ENCODE measurements at places on chromosomes 3 and 15.

DNA sequence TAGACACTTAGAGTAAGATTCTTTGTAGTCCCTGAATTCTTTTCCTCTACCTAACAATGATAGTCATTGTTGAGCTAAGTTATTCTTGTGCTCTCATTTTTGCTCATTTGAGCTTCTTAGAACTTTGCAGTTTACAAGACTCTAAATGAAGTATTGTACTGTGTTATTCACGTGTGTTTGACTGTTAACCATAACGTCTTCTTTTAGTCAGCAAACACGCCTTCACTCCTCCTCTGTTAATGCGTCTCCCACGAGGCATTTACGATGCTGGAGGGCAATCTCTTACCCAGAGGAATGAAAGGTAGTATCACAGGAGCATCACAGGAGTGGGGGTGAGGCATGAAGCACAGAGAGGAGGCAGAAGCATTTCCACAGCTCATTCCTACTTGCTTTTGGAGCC is 14.8 kb upstream of the P2RY14 start:
- DNase-seq = no peak

- peak; percentile 70 for DNase-seq
Measured at GRCh38 chr15:85840079-85840801, 45.5 kb upstream of the KLHL25 start.

- DNase-seq = no peak
Measured at GRCh38 chr3:193051314-193051713, 133.7 kb upstream of the MB21D2 start.

- DNase-seq = no peak
Measured at GRCh38 chr15:39669661-39670060, 88.8 kb downstream of the THBS1 start.

GRCh38 chr3:171890398-171890797 is 47.2 kb downstream of the TMEM212 start:
- DNase-seq = no peak

- no peak for DNase-seq
Measured at GRCh38 chr3:176939022-176939817, 258.1 kb downstream of the TBL1XR1 start.

DNA sequence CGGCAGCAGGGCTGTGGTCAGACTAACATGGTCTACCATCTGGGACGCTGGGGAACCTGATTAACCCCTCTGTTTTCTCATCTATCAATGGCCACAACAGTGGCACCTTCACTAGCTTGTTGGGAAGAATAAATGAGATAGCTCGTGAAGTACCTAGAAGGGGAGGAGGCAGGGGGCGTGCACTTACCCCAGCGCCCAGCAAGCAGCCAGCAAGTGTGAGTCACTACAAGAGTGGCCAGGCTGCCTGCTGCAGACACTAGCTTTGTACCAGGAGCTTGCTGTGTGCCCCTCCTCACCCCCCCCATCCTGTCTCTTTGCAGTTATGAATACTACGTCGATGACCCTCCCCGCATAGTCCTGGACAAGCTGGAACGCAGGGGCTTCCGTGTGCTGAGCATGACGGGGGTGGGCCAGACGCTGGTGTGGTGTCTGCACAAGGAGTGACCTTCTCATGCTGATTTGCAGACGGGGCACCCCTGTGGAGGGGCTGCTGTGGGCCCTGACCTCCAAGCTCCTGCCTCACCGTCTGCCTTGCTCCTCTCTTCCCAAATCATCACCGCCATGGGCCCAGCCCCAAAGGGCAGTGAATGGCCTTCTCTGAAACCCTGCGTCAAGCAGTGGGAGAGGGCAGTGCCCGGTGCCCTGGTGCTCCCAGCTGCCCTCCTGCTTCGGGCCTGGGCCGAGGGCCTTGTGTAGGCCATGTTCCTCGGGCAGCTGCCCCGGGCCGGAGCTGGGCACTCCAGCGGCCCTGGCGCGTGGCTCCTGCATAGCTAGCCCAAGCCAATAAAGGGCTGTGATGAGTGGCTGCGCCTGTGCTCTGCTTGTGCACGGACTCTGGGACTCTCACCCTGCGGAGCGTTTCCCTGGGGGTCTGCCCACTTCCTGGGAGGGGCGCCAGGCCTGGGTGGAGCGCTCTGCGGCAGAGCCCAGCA is 2.6 kb upstream of the C15orf62 start:
- DNase-seq = no peak

- DNase-seq = no peak
Measured at GRCh38 chr3:4150816-4151215, 152.4 kb upstream of the SETMAR start.

DNA sequence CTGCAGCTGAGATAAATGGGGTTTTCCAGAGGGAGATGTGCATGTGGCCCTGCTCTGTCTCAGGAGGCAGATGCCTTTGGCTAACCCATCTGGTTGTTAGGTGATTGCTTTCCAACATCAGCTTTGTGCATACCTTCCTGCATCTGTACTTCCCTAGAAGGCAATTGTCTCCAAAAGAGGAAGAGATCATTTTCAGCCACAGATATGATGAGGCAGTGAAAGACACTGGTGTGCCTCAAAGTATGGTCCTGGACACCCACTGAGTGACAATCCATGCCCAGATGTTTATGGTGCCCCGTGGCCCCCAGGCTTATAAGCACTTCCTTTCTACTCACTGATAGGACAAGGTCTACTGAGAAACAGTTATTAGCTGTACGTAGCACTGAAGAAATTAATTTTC is 117.5 kb upstream of the NR2F2 start:
- DNase-seq = no peak

DNA sequence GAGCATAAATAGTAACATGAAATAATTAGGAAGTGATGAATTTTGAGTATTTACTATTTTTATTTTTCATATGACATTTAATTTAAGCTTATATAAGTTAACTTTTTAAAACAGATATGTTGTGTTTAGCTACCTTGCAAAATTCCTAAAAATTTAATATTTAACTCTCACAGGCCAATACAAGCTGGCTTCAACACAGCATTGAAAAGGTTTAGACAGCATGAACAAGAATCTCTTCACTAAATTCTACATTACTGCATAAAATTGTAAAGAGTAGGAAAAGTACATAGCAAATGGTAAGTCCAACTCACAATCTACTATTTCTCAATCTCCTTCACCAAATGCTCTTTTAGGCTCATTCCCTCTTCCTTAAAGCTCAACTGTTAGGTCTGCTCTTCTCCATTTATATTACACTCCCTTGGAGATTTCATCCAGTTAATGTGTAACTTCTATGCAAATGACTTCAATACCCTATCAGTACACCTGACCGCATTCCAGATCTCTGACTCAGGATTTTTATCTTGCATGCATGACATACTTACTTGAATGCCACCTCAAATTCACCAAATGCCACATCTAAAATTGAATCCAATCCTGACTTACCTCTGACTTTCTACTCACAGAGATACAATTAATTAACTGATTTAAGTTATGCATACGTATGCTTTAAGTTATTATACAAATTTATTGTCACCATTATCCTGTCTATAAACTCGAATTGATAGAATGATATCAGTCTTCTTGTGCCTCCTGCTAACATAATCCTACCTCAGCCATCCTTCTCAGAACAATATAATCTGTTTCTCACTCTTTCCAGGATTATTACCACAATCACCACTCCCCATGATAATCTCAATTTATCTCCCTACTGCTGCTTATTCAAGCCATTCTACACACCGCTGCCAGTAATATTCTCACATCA is 127.0 kb downstream of the STAG1 start:
- DNase-seq = no peak

DNA sequence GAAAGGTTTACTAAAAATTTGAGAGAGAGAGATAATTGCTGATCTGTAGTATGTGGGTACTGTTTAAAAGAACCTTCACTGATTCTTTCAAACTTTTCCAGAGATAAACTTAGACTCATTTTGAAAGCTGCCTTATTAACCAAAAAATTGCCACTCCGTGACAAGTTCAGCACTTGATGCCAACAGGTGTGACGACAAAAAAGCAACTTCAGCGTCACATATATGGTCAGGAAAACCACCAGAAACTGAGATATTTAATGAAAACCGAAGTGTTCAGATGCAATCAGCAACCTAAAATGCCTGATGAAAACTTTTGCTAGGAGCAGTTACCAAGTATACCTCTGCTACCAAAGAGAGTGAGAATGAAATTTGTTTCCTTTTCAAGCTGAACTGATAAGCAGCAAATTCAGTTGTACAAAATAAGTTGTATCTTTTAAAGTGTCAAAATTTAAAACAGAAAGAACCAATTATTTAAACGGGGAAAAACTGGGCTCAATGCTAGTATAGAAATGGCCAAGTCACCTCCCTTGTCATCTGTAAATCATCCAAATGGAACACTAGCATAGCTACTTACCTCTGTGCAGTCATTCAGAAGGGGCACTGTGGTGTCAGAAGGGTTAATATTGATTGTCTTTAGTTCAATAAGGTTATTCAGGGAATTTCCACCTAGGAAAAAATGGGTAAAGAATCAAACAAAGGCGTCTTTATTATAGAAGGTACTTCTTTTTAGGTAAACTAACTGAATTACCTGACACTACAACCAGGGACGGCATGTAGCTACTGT is 91.5 kb upstream of the OCA2 start:
- no peak for DNase-seq

DNA sequence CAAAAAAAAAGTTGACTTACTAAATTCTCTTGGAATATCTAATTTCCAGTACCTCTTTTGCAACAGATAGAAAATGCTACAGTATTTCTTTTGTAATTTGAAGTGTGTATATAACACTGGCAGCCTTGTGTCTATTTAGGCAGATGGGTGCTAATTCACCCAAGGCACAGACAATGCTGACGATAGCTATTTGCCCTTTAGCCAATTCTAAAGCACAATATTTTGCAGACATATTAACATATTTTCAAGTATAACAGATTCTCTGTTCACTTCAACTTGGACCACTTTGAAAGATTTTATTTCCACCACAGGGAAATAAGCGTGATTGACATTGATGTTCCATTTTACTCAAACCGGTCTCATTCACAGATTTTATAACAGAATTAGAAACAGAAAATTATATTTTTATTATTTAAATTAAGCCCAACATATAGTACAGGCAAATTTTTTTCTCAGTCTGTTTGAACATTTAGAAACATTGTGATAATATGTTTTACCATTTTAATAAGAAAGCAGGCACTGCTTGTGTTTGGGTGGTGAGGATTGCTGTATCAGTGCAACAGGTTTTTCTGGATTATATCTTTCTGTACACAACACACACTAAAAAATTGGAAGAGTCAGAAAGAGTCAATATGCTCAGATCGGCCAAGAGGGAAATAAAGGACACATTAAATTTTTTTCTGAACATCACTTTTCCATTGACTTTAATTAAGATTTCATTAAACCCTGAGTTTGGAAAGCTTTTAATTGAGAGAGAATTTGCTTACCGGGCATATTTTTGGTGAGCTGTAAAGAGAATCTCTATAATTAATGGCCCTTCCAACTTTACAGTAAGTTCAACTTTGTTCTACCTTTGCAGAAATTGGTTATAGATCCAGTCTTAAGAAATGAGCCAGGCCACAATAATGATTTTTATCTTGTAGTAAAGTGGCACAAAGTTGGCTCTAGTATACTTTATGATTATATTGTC is 327.3 kb upstream of the NR2F2 start:
- DNase-seq = no peak

- DNase-seq = no peak
Measured at GRCh38 chr3:152558386-152558785, 276.5 kb upstream of the P2RY1 start.

- peak; percentile 22 for DNase-seq
Measured at GRCh38 chr3:10594915-10595314, 89.5 kb upstream of the ATP2B2 start.

GRCh38 chr15:42759093-42759492 is 22.2 kb upstream of the CDAN1 start:
- no peak for DNase-seq

DNA sequence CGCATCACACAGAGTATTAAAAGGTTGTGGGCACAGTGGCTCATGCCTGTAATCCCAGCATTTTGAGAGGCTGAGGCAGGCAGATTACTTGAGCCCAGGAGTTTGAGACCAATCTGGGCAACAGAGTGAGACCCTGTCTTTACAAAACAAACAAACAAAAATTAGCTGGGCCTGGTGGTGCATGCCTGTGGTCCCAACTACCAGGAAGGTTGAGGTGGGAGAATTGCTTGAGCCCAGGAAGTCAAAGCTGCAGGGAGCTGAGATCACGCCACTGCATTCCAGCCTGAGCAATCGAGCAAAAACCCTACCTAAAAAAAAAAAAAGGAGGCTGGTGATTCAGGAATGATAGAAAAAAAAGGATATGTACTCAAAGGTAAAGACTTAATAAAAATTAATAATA is 28.2 kb upstream of the ST6GAL1 start:
- DNase-seq = no peak

GRCh38 chr15:85408270-85408746 is 27.9 kb downstream of the AKAP13 start:
- DNase-seq = peak; percentile 59

DNA sequence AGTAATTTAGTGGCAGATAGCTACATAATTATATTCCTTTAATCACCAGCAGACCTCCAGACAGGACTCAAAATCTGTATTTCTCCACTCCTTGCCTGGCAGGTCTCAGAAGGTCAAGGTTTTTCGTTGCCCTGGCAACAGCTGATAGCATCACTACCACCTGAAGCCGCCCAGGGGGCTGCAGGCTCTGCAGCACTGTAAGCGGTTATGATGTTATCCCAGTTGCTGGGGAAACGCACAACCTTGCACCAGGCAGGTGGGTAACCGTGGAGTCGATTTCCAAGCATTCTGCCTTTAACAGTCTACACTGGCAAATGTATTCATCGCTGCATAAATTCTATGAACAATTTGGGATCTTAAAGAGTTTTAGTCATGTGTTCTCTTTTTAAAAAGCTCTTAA is 756.3 kb downstream of the NTRK3 start:
- no peak for DNase-seq

GRCh38 chr3:63386568-63386967 is 108.5 kb downstream of the SYNPR start:
- no peak for DNase-seq

DNA sequence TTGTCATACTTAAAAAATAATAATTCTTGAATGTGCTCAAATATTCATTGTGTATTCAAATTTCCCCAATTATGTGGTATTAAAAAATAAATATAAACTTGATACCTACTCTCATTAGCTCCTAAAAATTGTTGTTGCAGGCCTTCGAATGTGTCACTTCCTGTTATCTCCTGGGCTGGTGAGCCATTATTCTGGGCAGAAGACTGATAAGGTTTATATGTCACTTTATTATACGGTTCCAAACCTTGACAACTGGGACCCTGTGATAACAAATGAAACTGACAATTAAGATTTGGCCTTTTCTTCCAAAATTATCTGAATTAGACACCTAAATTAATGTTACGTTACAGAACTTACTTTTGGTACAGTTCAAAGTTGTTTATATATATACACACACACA is 15.0 kb downstream of the CEP152 start:
- no peak for DNase-seq
